Stimulated activated CD4-positive, alpha-beta T cell treated with anti-CD3 and anti-CD28 coated beads, Interleukin-12 subunit alpha, Interleukin-12 subunit beta, amount 100 ng/mL, for 48 hours (primary cell): ENCODE measurements at places on chromosomes 6 and 20.

DNA sequence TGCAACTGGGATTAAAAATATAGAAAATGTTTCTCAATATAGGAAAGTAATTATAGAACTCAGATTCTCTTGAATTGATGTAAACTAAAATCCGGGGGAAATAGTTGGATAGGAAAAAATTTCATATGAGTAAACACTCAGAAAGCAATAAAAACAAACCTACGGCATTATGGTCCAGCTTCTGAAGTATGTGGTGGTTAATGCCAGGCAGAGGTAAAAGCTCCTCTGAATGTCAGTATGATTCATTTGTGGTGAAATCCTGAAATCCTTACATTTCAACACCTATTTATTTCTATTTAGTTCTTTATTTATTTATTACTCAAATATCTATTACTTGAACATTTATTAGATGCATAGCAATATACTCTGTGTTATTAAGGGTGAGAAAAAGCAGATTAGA, 145.1 kb downstream of the RIMS1 start:
- no peak for DNase-seq

GRCh38 chr20:33729101-33729500, 2.7 kb upstream of the ZNF341 start:
- DNase-seq, result no peak

GRCh38 chr6:53630533-53631226, 34.9 kb downstream of the KLHL31 start:
- no peak for DNase-seq

GRCh38 chr6:87473419-87473903, 687 bp downstream of the SLC35A1 start:
- DNase-seq, result peak; percentile 34

GRCh38 chr6:133245422-133245903, 4.3 kb downstream of the EYA4 start:
- DNase-seq, result no peak

- DNase-seq, result peak; percentile 64
Measured at GRCh38 chr20:2872459-2873009, 747 bp upstream of the PTPRA start.

GRCh38 chr20:57346477-57346876, 4.6 kb upstream of the RAE1 start:
- DNase-seq, result peak; percentile 71

- DNase-seq, result no peak
Measured at GRCh38 chr6:166417285-166417691, 34.5 kb upstream of the MPC1 start.
